ENCODE measurements at places on chromosomes 3 and 15.

DNA sequence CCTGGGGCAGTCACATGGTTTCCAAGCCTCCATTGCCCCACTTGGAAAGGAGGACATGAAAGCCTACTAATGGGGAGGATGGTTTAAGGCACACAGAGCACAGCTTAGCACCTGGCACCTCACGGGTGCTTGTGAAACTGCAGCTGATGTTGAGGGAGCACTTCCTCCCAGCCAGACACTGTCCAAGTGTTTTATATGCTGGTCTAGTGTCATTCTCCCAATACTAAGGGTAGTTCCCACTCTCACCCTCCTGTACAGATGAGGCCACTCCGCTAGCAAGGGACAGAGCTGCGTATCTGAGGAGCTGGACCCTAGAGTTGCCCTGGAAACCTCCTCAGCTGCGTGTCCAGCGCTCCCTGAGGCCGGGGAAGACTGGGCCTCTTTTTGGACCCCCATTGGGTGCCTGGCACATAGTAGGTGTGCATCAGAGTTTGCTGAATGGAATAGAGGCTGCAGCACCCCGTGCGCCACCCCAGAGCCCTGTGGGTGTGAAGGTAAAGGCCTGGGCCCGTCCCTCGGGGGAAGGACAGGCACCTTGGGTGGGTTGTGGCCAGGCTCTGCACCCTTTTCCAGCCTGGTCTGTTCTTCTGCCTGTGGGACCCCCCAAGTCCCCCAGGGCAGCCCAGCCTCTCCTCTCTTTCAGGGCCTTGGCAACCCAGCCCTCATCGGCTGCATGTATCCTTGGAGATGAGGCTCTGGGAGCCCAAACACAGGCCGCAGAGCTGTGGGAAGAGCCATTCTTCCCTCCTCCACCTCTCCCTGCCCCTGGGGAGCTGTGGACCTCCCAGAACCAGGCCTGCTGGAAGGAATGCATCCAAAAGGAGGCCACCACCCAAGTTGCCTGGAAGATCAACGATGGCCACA is 31.3 kb downstream of the DNASE1L3 start:
- DNase-seq = no peak

DNA sequence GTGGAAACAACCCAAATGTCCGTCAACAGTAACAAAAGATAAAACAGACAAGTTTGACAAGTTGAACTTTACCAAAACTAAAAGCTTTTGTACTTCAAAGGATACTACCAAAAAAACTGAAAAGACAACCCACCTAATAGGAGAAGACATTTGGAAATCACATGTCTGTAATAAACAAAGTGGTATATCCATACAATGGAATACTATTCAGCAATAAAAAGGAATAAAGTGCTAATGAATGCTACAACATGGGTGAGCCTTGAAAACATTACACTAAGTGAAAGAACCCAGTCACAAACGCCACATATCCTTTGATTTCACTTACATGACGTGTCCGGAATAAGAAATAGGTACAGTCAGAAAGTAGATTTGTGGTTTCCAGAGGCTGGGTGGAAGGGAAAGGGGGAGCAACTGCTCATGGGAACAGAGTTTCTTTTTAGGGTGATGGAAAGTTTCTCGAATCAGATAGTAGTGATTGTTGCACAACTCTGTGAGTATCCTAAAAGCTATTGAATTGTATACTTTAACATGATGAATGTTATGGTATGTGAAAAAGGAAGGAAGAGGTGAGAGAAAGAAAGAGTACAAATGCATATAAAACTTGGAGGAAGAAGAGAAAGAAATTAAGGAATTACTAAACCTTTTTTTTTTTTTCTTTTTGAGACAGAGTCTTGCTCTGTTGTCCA is 72.7 kb upstream of the ABHD2 start:
- no peak for DNase-seq

- no peak for DNase-seq
Observed at GRCh38 chr3:147298511-147298982, 107.8 kb downstream of the ZIC4 start.

DNA sequence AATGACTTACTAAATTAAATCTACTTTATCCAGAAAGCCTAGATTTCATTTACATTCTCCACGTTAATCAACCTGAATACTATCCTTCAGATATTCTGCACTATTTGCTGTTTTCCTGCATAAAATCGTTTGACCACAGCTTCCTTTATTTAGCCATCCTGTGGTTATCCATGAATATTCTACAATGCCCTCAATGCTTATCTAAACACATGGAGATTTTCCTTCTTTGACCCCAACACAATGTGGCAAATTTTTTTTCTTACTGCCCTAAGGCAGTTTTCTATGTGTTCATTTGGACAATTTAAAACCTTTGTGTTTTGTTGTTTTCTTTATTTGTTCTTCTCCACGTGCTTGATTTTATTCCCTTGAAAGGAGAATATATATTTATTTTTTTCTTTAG is 495.5 kb upstream of the ROBO1 start:
- DNase-seq = no peak

DNA sequence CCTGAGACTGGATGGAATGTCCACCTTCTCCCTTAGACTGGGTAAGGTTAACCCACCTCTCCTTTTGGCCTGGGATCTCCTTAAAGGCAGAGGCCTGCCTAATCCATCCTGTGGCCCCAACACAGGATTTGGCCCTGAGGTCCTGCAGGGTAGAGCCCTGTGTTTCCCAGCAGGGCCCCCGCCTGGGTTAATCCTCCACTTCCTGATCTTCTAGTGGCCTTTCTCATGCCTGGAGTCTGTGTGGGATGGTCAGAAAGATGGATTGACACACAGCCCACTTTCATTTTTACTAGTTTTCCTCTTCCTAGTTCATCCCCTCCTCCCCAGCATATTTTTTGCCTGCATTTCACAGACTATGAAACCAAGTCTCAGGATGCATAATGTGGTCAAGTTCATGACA is 48.9 kb upstream of the SLC6A6 start:
- no peak for DNase-seq

GRCh38 chr3:178352326-178353005 is 183.8 kb upstream of the KCNMB2 start:
- DNase-seq = no peak

GRCh38 chr3:56815589-56815988 is 13.8 kb upstream of the ARHGEF3 start:
- DNase-seq = no peak

DNA sequence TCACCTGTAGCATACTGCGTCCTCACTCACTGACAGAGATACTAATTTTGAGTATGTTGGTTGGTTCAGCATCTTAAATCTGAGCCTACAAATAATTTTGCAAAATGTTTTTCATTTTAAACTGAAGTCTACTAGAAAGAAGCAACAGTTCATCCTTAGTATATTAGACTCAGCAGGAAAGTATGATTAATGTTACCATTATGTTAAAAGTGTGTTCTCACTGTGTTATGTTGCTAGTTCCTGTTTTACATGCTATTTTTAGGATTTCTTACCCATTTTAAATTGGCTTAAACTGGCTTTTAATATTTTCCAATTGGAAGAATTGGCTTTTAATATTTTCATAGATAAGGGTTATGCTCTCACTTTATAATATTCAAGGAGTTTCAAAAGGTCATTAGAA is 25.7 kb downstream of the ACKR4 start:
- DNase-seq = no peak

DNA sequence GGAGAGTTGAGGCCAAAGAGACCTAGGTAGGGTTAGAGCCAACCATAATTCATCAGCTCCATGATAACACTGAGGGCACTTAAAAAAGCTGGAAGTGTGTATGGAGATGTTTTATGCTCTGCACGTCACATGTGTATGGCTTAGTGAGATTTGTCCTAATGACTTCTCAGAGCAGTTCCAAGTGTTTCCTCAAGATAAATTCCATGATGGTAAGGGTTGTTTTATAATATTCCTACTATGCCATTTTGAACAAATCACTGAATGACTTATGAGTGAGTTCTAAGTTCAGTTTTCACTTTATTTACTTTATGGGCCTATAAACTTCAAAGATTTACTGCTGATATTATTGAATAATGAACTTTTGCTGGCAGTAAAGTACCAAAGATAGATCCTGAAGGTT is 28.1 kb downstream of the TEX9 start:
- DNase-seq = no peak

DNA sequence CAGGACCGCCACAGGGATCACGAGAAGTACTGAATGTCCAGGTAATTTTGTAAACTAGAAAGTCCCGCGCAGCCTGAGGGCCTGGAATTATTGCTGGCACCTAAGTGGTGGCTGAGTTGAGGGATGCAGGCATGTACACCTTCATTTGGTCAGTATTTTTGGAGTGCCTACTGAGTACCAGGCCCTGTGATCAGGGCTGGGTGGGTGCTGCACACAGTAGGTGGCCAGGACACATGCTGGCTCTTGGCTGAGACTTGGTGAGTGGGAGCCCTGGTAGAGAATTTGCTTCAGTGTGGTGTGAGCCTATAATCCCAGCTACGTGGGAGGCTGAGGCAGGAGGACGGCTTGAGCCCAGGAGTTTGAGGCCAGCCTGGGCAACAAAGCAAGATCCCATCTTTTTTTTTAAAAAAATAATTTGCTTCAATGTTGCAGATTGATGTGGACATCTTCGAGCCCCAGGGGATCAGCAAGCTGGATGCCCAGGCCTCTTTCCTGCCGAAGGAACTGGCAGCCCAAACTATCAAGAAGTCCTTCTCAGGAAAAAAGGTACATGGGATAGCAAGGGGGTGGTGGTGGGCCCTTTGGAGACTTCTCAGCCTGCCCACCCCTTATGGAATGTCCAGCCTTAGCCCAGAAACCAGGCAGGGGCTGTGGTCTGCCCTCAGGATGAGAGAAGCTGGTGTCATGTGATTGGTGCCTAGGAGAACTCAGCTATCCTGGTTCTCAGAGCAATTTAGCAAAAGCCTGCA is 2.6 kb downstream of the ITIH1 start:
- no peak for DNase-seq

- no peak for DNase-seq
Observed at GRCh38 chr3:128056258-128056657, 4.0 kb downstream of the SEC61A1 start.

DNA sequence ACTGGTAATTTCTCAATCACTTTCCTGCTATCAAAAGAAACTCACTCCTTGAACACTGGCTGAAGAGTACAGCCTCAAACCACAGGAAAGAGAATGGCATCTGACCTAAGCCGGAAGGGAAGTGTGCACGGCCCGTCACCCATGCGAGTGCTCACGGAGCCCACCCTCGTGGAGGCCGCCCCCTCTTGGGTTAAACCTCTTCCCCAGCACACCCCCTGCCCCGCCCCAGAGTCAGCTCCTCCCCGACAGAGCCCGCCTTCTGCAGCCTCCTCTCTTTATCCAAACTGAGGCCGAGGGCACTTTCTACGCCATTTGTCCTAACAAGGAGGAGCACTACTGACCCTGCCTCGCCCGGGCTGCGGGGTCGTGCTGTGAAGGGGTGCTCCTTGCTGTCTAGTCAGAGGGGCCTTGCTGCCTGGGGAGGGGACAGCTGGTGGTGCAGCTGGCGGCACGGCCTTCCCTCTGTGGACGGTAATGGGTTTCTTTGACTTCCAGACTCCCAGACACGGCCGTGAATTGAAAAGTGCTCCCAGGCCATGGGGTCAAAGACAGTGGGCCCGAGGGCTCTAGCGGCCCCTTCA is 137.7 kb downstream of the NSMCE3 start:
- peak; percentile 16 for DNase-seq

DNA sequence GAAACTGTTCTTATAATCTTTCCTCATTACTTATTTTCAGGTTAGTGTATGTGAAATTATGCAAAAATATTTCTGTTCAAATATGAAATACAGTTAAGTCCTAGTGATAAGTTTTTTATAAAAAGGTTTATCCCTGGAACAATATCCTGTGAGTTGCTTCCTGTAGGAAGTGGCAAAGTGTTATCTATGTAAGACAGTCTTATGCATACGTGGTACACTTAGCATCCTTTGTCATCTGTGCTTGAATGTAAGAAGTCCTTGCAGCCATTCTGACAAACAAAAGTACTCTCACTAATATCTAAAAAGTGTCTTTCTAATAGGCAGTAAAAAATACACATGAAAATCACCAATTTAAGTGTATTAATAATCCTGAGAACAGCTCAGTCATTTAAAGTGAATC is 372.5 kb upstream of the BCHE start:
- DNase-seq = no peak

DNA sequence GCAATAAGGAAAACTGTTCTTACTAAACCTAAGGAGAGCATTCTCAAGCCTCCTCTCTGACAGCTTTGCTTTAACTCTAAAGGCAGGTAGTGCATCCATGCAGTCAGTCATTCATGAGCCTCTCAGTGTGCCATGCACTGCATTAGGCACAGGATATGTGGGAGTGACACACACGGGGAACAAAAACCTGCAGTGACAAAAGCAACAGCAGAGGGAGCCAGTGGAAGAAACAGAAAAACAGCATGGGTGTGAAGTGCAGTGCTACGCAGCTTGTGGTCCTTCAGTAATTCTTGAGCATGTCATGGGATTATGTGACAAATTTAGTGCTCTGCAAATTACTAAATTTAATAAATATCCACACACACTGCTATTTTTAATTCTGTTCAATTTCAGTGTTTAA is 230.7 kb downstream of the BBX start:
- peak; percentile 41 for DNase-seq

- DNase-seq = no peak
Observed at GRCh38 chr3:21502656-21503055, 248.4 kb downstream of the ZNF385D start.

DNA sequence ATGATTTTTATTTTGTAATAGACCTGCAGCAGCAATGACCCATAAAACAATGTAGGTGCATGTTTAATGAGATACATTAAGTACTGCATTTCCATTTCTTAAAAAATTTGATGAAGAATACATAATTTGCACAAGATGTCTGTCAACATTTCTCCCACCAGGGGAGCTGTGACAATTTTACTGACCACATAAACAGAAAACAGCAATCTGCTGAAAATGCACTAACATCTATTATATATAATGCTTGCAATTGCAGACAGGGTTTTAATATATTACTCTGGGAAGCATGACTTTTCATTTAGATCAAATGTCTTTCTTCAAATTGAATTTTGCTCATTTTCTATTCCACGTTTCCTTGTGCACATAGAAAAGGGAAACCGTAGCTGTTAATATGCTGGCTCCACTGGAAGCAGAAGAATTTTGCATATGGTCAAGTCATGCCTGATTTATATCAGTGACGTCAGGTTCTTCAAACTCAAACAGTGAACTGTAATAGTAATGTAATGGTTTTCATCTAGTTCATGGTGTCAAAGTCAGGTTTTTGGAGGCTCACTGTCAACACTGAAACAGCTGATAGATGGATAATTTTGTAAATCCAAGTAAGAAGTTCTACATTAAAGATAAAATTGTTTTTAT is 79.8 kb upstream of the IGF1R start:
- no peak for DNase-seq

- DNase-seq = no peak
Observed at GRCh38 chr3:17320266-17320665, 422.2 kb downstream of the TBC1D5 start.

GRCh38 chr15:62079594-62079993 is 12.8 kb downstream of the C2CD4A start:
- DNase-seq = no peak
